Stimulated activated CD8-positive, alpha-beta memory T cell treated with anti-CD3 and anti-CD28 coated beads, Interleukin-15, amount 100 ng/mL, for 1 hour (primary cell): ENCODE measurements at places on chromosomes 1 and 21.
A peak's percentile ranks its signal among the peaks of the same experiment; 100 is the strongest.

- DNase-seq = no peak
Observed at GRCh38 chr1:93613898-93614297, 67.7 kb downstream of the BCAR3 start.

DNA sequence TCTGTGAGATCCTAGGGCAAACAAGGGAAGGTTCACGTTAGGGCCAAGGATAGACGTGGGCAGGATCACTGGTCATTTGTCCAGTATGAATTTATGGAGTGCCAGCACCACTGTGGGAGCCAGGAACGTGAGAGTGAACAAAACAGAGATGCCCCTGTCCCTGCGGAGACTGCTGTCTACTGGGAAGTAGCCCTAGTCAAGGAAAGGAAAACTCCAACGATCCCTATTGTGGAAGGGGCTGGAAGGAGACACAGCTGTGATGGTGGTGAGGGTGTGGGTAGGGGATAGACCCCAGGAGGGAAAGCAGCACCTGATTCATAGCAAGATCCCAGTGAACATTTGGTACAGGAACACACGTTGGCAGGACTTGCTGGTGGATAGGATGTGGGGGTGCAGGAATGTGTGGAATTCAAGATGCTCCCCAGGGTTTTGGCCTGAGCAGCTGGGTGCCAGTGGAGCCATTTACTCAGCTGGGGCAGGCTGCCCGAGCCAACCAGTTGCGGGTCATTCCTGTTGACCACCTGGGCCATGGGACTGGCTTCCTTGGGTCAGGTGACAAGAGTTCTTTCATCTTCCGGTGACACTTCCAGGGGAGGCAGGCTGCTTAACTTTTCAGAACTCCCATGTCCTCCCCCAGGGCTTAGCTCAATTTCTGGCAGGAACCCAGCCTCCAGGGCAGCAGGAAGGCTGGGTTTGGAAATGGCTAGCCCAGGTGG lies 1.2 kb upstream of the ATP13A2 start:
- DNase-seq = no peak

GRCh38 chr1:206951318-206952100 lies 5.2 kb upstream of the PIGR start:
- no peak for DNase-seq

DNA sequence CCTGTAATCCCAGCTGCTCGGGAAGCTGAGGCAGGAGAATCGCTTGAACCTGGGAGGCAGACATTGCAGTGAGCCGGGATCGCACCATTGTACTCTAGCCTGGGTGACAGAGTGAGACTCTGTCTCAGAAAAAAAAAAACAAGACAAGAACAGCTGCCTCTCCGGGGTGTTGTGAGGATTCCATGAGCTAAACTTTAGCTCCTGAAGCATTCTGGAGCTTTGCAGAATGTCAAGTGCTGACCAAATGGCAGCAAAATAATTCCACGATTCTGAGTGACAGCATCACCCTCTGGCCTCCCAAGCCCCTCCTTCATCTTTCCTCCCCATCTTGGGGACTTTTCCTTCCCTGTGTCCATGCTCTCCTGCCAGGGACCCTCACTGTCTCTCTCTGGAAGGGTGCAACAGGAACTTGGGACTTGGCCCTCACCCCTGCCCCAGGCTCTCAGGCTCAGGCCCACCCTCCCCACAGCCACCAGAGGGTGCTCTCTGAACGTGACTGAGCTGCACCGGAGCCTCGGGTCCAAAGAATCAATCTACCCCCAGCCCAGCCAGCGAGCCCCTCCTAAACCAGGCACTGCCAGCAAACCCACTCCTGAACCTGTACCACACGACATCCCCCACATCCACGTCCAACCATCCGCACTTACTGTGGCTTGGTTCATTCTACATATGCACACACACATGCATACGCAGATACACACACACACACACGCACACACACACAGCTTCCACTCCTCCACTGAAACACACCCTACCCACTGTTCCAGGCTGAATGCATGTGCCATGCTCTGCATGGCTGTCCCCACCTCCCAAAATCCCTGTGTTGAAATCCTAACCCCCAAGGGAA lies 45.7 kb downstream of the ACOT7 start:
- peak; percentile 43 for DNase-seq

GRCh38 chr1:18385239-18385790 lies 95.4 kb upstream of the KLHDC7A start:
- DNase-seq = no peak

- DNase-seq = no peak
Observed at GRCh38 chr1:53130878-53131589, 11.4 kb downstream of the SLC1A7 start.

DNA sequence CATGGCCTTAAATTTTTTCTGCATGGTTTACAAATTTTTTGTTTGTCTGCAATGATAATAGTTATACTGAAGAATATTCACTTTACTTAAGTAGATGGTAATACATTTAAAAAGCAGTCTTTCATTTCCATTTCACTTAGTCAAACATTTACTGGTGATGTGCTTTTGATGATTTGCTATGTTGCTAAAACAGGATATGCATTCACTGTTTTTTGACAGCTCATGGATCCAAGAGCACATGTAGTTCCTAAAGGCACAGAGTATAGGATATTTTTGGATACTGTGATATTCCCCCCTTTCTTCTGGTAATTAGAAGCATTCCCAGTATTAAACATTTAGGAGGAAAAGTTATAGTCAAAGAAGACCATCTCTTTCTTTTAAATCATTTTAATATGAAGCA lies 45.9 kb downstream of the RAP1A start:
- DNase-seq = no peak

DNA sequence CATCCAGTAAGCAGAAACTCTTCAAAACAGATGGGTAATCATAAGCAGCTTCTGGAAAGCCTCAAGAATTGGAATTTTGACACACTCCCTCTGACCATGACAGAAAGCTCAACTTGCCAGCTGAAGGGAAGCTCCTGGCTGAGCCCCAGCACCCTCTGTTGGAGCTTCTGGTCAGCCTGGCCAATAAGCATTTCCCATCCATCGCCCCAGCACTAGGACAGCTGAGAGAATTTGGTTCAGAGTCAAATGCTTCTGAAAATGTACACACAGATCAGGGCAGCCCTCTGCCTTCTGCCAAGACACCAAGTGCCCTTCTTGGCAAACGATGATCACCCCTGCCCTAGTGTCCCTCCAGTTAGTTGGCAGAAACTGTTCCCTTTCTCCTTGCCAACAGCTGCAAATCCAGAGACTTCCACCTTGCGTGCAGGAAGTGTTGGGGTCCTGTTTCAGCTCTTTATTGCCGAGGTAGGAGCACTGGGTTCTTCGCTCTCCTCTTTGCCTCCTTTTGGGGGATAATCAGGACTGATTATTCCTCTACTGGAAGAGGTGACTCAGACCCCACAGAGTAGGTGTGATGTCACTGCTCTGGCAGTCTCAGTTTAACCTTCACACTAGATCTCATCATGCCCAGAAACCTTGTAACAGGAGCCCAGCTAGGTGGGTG lies 11.9 kb downstream of the PIGV start:
- DNase-seq = no peak

GRCh38 chr1:3033040-3033789 lies 11.9 kb downstream of the ACTRT2 start:
- DNase-seq = peak; percentile 9

GRCh38 chr21:26123012-26123411 lies 47.6 kb downstream of the APP start:
- no peak for DNase-seq

GRCh38 chr1:206864939-206865671 lies at the start of gene IL20:
TSS of gene IL20 (plus strand) at chr1:206865623. CDS start at chr1:206865853, 230 bp downstream.
- DNase-seq = peak; percentile 81

DNA sequence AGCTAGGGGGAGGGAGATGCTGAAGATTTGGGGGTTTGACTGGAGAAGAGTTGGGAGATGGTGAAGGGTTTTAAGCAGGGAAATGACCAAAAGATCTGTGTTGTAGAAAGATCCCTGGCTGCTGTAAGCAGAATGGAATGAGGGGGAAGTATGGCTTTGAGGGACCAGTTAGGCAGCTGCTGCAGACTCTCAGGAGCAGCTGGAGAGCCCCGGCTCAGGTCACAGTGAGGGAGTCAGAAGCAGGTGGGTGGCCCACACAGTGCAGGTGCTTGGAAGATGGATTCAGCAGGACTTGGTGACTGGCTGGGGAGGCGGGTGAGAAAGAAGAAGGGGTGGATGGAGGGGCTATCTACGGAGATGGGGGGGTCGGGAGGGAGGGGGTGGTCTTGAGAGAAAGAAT lies 35.7 kb downstream of the EDN2 start:
- DNase-seq = no peak

DNA sequence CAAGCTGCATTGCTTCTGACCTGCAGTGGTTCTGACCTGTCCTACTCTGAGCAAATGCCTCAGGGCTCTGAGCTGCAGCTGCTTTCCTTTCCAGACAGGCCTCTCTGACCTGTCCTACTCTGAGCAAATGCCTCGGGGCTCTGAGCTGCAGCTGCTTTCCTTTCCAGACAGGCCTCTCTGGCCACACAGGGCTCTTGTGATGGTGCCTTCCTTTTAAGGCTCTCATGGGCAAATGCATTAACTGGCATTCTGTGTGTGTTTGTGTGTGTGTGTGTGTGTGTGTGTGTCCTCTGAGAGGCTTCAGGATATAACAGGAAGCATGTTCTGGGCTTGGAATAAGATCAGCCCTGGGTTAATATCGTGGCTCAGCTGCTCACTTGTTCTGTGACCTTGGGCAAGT lies 131.3 kb downstream of the NTPCR start:
- no peak for DNase-seq

DNA sequence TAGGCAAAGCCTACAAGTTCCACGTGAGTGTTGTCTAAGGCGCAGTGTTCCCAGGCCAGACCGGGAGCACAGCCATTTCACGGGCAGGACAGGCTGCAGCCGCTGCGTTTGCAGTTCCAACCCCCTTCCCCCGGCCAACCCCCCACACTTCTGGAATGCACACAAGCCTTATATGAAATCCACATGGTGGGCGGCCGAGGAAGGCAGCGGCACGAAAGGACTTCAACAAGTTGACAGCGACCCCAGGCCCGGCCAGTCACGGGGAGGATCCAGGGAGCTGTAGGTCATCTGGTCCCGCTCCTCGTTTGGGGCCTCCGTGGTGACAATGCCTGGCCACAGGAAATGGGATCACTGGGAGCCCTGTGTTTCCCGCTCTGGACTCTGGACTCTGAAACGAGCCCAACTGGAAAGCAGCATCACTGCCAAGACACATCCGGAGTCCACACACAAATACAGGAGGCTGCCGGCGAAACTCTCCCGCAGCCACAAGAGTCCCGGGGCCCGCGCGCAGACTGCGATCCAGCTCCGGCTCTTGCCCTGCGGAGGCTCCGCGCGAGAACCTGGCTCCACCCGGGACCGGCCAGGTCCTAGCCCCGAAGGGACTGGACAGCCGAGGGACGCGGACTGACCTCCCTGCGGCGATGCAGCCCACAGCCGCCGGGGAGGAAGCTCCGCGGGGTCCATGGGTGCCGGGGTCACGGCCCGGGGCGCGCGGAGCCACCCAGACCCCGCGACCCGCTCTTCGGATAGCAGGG lies 794 bp downstream of the NID1 start:
- no peak for DNase-seq

- no peak for DNase-seq
Observed at GRCh38 chr1:963301-963651, 2.9 kb downstream of the KLHL17 start.

DNA sequence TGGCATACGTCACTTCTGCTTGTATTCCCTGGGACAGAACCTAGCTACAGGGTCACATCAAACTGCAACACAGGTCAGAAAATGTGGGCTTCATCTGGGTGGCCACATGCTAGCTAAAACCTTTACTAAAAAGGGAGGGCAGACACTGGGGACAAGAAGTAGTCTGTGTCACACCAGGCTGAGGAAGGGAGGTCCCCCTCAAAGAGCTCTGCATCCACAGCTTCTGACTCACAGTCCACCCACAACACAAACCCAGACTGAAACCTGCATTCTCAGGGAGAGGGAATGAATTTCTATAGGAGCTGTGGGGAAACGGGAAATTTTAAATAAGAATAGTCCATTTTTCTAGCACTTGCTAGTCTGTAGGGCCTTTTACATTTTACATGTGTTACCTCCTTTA lies 16.2 kb downstream of the OLIG2 start:
- no peak for DNase-seq

GRCh38 chr1:63325279-63325985 lies 3.1 kb downstream of the FOXD3 start:
- DNase-seq = no peak
